GM23248 (cell line): ENCODE measurements at places on chromosomes 5 and 9.

GRCh38 chr5:114358329-114358728, 3.5 kb upstream of the KCNN2 start:
- DNase-seq = no peak

- no peak for DNase-seq
These were observed 43.4 kb downstream of the PPP1R2B start for GRCh38 chr5:156893517-156893916.

- no peak for DNase-seq
These were observed 129.9 kb downstream of the SGCD start for GRCh38 chr5:156456857-156457256.

DNA sequence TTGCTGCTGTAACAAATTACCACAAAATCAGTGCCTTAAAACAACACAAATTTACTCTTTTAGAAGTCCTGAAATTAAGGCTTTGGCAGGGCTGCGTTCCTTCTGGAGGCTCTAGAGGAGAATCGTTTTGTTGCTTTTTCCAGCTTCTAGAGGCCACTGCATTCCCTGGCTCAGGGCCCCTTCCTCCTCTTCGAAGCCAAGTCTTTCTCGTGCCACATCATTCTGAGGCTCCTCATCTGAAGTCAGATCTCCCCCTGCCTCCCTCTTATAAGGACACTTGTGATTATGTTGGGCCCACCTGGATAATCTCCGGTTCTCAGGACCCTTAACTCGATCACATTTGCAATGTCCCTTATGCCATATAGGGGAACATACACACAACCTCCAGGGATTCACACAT, 48.0 kb downstream of the SLC22A5 start:
- DNase-seq = no peak

- DNase-seq = no peak
These were observed 275.2 kb upstream of the DMAC1 start for GRCh38 chr9:8074713-8075286.

DNA sequence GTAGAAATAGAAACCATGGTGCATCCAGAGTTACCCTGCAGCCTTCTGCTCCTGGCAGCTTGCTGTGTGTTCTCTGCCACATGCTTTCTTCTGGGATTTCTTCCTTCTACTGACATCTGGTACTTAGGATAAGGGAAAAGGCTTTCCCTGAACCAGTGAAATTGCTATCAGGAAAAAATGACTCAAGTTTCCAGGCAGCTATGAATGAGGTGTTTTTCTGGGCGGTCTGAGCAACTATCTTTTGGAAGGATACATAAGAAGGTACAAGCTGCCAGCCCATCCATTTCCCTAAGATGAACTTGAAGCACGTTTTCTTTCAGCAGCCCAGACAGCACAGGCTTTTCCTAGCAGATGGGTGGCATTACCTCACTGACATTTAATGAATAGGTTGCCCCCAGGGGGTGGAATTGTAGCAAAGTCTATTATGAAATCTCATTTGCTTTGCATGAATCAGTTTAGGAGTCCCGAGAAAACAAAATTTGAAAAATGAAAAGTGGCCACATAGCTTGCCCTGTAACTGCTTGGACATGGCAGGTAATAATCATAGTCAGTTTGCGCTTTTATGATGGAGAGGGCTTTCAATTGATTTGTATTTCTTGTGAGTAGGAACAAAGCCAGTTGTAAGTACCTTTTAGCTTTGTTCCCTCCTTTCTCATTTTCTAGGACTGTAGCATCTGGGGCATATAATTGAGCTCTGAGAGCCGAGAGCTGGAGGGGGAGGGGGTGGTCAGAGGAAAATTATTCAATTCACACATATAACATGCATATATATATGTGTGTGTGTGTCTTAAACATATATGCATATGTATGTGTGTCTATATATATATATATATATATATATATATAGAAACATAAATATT, 108.5 kb downstream of the C9orf152 start:
- DNase-seq = peak; percentile 93

- DNase-seq = peak; percentile 69
These were observed 56.8 kb downstream of the FGF10 start for GRCh38 chr5:44332285-44332971.

DNA sequence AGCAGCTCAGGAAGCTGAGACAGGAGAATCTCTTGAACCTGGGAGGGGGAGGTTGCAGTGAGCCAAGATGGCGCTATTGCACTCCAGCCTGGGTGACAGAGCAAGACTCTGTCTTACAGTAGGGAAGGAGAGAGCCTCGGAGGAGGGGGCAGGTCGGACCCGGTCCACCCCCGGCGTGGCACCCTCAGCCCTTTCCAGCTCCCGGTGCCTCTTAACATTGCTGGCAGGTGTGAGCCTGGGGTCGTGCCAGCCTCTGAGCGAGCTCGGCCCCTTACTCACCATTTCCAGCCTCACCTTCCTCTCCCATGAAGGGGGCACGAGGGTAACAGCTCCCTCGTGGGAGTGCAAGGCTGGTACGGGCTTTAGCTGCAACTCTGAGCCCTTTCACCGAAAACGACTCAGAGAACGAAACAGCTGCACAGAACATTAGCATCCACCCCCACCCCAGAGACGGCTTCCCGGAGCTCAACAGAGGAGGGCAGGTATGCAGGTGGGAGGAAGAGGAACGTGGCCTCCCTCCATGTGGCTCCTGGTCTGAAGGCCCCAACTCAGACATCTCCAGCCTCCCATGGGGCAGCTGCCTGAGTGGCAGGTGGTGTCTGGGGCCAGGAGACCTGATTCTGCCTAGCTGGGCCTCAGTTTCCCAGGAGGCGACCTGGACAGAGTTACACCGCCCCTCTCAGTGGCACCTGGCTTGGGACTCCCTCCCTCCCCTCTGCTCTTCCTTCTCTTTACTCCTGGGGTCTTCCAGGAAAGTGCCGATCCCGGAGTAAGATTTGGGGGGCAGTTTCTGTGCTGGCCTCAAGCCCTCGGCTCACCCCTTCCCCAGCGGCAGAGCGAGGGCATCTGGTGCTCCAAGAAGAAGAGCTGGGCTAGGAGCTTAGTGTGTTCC, 28.5 kb upstream of the ABO start:
- no peak for DNase-seq

GRCh38 chr5:172010278-172010677, 3.8 kb upstream of the FBXW11 start:
- peak; percentile 19 for DNase-seq

- no peak for DNase-seq
These were observed 1100.1 kb upstream of the CDH10 start for GRCh38 chr5:25744908-25745307.

DNA sequence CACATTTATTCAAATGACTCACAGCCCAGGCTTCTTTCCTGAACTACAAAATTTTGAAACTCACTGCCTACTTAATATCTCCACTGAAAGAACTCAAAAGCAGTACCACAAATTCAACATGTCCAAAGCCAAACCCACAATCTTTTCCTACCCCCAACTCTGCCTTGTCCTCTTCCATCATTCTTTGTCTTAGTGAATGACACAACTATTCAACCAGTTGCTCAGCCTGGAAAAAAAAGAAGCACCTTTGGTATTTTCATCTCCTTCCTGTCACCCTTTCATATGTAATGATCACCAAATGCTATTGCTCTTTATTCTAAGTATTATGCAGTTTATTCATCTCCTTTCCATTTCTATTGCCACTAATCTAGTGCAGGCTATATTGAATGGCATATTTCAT, 216.3 kb downstream of the TMEM232 start:
- DNase-seq = peak; percentile 45

GRCh38 chr9:3646226-3646625, 120.4 kb upstream of the RFX3 start:
- DNase-seq = no peak

- peak; percentile 36 for DNase-seq
These were observed 4.4 kb upstream of the ST6GALNAC6 start for GRCh38 chr9:127903557-127904475.

- no peak for DNase-seq
These were observed 143.7 kb downstream of the ACER2 start for GRCh38 chr9:19552282-19553105.

- no peak for DNase-seq
These were observed 1087.4 kb downstream of the CDH18 start for GRCh38 chr5:18900644-18901043.

DNA sequence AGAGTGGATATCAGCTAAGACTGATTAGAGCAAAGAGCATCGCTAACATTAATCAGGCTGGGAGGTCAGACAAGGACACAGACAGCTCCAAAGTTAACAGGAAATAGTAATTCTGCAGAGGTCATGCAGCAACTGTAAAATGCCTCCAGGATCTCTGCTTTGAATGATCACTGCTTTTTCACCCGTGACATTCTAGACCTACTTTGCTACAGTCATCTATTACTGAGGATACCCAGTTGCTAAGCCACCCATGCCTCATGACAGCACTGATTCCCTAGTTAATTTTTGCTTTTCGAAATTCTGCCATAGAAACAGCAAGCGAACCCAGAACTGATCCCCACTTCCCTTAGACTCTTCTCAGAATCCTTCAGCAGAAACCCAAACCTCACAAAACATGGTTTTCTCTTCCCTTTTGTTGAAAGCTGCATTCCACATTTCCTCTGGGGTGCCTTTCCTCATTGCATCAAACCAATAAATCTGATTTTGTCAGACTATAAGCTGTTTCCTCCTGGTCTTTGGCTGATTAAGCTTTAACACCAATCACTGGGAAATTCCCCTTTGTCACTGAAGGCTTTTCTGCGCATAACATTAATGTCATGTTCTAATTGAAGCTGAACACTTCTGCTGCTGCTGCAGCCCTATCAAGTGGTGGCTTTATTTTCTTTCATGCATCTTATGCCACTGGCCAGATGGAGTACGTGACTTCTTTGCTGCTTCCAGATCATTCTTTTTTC, 201.1 kb upstream of the CHD1 start:
- DNase-seq = no peak

- no peak for DNase-seq
These were observed 30.9 kb upstream of the SLC9A3 start for GRCh38 chr5:555058-555623.

DNA sequence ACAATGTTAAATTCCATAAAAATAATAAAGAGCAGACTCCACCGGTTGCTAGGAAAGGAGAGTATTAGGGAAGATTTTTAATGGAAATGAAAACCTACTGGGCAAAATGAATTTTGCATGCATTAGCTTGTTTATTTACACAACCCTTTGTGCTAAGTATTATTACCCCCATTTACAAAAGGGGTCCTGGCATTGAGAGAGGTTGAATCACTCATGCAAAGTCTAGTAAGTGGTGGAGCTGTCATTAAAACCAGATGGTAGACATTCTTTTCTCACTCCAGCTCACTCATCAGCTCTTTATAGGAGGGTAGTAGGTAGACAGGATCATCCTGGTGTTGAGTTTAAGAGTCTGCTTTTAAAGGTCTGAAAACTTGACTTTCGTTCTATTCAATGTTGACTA, 395.1 kb downstream of the PLK2 start:
- peak; percentile 43 for DNase-seq

GRCh38 chr5:107717816-107718215, 47.1 kb upstream of the EFNA5 start:
- DNase-seq = no peak

DNA sequence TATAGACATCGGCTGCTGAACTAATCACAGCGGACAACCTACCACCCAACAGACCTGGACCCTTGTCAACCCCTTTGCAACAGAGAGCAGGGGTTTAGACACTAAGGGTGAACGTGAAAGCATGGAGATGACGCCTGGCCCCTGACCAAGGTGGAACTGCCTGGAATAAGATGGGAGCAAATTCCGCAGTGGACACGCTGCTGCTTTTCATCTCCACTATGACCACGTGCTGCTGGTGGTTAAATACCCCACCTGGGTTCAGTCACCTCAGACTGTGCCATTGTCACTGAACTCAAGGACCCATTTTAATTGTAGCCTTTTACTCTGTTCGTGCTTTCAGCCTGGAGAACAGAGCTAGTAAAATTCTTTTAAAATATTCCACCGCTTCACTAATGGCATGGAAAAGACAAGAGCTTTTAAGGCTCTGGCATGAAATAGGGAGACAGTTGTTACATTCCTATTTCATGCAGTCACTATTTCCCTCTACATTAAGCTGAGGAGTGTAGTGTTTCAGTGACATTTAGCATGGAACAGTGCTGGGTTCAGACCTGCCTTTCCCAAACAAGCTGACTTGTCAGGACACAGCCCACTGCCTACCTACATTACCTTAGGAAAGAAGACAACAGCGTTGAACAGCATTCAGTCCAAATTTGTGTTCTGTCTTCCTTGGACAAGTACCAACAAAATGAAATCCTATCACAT, 96.8 kb downstream of the ANKRD18B start:
- peak; percentile 79 for DNase-seq

GRCh38 chr5:131265311-131265803, 1.5 kb downstream of the CDC42SE2 start:
- DNase-seq = peak; percentile 62

- DNase-seq = peak; percentile 42
These were observed 25.7 kb downstream of the CDKN2A start for GRCh38 chr9:21968331-21969010.

DNA sequence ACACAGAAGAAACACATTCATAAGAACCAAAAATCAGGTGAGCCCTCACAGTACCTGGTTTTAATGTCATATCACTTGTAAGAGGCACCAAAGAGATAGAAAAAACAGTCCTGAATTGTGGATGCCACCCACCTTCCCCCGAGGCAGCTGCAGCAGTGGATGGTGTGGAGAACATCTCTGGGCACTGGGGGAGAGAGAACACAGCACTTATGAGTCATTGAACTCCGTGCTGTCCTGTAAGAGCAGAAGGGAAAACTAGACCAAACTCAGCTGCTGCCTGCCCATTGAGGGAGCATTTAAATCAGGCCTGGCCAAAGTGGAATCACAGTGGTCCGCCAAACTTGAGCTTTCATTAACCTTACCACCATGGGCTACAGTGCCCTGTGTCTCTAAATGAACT, 296.2 kb downstream of the SPATA31D1 start:
- DNase-seq = no peak

DNA sequence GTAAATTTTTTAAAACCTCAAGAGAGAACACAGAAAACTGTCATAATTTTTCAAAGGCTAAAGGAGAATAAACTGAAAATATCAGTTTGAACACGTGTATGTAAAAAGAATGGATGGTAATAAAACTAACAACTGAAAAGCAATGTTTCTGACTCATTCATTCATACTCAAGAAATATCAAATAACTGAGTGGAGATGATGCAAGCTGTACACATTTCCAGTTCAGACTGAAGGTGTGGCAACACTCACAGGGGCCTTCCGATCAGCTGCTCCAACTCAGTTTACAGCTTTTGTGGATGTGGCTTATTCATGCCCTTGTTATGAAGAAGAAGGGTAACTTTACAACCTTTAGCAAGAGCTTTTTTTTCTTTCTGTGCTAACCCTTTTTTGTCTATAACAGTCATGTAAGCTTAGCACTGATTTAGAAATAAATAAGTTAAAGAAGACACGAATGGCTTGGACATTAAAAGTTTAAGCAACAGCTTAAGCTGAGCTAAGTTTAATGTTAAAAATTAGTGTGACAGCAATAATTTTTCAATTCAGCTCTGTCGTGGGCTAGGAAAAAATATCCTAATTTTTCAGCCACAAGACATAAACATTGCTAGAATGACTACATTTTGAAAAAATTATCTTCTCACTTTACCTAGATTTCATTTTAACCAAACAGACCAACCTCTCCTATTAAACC, 453.5 kb downstream of the RAB3C start:
- DNase-seq = peak; percentile 95

DNA sequence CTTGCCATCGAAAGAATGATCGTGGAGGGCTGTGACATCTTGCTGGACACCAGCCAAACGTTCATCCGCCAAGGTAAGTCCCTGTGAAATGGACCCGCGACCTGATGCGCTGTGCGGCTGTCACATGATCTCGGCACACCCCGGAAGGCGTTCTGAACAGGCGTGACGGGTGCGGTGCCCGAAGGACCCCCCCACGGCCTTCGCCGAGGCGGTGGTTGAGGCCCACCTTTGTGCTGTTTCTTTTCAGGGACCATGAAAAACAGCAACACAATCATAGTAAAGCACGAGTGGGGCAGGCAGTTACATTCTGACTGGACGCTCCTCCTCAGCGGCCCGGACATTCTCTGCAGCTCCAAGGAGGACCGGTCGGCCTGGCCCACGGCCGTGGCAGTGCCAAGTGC, 126.7 kb downstream of the RASGRF2 start:
- DNase-seq = no peak
